Right cardiac atrium (tissue), 5 donors: ENCODE measurements at places on chromosomes 11 and 22.

DNA sequence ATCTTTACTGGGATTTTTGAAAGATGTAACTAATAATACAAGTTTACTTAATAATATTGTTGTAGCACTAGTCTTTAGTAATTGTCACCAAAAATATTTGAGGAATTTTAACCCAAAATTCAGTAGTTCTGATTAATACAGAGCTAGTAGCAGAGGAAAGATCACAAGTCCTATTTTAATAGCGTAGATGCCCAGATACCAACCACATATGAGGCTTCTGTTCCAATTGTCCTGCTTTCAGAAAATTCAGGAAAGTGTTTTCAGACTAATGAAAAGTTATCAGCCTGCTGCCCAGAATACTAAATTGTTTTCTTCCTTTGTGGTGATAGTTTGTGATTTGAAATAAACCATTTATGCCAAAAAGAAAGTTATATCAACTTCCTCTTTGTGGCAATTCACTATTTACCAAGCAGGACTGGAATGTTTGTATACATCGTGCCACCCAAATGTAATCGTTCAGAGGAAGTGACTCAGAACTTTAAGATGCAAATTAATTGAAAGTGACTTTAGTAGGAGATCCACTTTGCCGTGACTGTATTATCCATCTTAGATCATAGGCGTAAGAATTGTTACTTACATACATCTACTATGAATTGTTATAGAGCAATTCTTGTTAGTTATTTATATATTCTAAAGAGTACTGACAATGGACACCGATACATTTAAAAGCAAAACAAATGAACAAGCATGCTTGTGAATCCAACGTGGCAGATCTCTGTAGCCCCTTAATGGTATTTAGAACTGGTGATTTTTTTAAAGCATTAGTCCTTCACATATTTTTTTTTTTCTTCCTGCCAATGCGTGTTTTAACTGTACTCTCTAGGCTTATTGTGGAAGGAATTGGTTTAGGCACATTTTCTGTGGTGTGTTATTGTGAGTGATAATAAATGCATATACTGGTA lies 231.0 kb downstream of the DDX10 start:
- DNase-seq = no peak

DNA sequence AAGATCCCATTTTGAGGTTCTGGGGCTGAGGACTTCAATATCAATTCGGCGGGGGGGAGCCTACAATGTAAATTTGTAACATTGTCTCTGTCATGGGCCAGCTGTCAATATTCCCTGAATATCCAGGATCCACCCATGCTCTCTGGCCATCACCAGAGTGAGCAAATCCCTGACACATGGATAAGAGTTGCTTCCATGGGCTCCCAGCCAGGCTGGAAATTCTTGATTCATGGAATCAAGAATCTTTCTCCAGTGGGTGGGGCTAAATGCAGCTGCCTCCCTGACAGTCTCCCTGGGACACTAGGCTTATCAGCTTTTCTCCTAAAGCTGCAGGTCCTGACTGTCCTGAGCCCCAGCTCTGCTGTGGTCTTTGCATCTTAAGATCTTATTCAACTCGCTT lies 86.9 kb upstream of the IGLL5 start:
- DNase-seq = no peak

DNA sequence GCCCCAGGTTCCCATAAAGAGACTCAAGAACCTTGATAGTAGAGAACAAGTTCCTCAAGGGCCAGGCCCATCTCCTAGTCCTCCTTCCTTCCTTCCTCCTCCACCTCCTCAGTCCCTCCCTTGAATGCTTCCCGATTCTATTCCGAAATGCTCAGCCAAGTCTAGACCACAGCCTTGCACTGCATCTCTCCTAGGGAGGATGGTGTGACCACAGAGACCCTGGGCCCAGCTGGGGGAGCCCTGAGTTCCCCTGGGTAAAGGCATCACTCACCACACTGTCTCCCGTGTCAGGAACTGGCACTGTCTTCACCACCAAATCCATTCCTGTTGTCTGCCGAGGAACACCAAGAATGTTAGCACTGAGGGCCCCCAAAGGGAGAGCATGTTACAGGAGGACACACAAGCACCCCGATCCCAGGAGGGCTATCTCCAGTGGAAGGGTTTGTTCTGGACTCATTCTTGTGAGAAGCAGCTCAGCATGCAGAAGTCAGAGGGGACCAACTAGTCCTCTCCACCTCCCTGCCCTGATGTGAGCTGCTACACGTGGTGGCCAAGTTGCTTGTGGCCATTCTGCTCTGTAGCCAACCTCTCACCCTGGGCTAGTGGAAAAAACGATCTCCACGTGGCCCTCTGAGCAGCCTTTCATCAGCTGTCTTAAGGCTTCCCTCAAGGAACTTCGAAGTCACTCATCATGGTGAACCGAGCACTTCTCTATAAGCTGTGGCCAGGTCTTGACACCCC lies 8.7 kb downstream of the IFT27 start:
- DNase-seq = no peak

GRCh38 chr11:134640971-134641968 lies 229.2 kb upstream of the B3GAT1 start:
- no peak for DNase-seq

GRCh38 chr22:22450343-22450839 lies 58.2 kb downstream of the ZNF280B start:
- no peak for DNase-seq

DNA sequence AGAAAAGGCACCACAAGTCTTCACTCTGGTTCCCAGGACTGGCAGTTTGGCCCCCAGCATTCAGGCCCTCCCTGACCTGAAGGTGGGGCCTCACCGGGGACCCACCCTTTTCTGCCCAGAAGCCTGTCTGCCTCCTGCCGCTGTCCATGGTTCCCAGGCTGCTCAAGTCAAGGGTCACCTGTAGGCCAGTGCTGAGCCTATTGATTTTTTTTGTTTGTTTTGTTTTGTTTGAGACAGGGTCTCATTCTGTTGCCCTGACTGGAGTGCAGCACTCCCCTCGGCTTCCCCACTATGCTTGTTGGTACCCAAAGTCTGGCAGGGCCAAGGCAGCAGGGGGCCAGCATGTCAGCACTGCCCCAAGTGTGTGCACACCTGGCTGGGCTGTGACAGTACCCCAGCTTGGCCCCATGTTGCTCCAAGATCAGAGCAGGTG lies 11.0 kb upstream of the MED17 start:
- no peak for DNase-seq

GRCh38 chr11:3796346-3796745 lies 1.0 kb downstream of the NUP98 start:
- DNase-seq = no peak

DNA sequence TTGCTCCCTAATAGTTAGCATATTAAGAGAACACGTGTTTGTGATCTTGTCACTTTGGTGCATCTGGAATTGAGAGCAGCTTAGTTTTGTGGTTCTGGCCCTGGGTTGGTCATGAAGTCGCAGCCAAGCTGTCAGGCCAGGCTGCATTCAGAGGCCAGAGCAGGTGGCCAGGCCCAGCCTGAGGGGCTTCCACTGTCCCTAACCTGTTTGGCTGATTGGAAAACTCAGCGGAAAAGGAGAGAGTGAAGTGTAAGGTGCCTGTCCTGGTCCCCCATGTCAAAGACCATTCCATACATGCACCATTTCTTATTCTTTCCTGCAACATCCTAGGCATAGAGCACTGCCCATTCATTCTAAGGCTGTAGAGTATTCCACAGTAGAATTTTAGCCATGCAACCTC lies 111.5 kb upstream of the IGLL5 start:
- DNase-seq = no peak

DNA sequence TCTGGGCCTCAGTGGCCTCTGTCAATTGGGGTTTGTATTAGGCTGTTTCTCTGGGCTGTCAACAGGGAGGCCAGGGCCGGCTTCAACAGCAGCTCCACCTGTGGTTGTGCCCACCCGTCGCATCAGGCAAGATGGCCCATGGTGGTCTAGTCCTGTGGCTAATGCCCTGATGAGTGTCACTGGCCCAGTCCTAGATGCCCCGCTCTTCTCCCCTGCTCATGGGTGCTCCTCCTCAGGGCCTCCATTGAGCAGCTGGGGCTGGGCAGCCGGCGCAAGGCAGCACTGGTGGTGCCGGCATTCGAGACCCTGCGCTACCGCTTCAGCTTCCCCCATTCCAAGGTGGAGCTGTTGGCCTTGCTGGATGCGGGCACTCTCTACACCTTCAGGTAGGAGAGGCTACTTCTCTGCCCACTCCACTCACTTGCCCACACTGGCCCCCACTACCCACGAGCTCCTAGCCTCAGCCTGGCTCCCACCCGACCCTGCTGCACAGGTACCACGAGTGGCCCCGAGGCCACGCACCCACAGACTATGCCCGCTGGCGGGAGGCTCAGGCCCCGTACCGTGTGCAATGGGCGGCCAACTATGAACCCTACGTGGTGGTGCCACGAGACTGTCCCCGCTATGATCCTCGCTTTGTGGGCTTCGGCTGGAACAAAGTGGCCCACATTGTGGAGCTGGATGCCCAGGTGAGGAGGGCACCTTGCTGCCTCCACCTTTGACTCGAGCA lies 5.4 kb downstream of the LARGE2 start:
- DNase-seq = no peak

- DNase-seq = no peak
Observed at GRCh38 chr11:119342362-119343130, 1.9 kb upstream of the C1QTNF5 start.

DNA sequence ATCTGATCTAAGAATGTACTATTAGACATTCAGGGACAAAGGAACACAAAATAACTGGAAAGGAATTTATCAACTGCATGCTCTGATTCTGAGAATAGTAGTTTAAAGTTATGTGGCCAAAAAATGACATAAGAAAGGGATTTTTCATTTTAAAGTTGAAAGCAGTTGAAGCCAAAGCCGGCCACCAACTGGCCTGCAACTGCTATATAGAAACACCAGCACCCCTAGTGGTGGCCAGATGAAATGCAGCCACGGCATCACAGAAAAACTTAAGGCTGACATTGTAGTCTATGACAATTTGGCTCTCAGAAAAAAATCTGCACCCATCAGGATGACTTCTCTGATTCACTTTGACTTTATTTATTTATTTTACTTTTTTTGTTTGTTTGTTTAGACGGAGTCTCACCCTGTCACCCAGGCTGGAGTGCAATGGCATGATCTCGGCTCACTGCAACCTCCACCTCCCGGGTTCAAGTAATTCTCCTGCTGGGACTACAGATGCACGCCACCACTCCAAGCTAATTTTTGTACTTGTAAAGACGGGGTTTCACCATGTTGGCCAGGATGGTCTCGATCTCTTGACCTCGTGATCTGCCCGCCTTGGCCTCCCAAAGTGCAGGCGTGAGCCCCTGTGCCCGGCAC lies 59.2 kb downstream of the SLC35F2 start:
- peak; percentile 90 for DNase-seq

DNA sequence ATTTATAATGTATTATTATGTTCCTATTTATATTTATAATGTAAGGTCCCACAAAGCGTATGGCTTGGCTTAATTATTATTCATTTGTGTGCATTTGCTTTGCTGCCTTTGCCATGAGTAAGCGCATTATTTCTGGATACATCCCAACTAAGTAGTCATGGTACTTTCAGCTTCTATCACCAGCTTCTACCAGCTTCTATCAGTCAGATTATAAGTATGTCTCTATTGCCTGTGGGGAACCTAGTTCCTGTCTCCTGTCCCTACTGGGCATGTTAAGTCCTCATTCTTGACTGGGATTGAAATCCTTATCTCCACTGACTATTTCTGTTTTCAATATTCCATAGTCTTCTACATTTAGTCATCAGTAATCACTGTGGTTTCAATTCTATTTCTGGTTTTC lies 33.5 kb upstream of the OR10W1 start:
- no peak for DNase-seq
